CD4-positive, alpha-beta T cell (primary cell): ENCODE measurements at places on chromosomes 13 and 19. TPM values are rescaled to one million over a fixed set of nuclear protein-coding genes. Genes with fewer than 3 reads are reported as not detected.

GRCh38 chr13:110506396-110506795, 55.1 kb downstream of the RAB20 start:
- no peak for DNase-seq
- H3K36me3 ChIP-seq, result no peaks in the 10 kb centered on the region
- H3K27ac ChIP-seq, result no peak overlapping the region

DNA sequence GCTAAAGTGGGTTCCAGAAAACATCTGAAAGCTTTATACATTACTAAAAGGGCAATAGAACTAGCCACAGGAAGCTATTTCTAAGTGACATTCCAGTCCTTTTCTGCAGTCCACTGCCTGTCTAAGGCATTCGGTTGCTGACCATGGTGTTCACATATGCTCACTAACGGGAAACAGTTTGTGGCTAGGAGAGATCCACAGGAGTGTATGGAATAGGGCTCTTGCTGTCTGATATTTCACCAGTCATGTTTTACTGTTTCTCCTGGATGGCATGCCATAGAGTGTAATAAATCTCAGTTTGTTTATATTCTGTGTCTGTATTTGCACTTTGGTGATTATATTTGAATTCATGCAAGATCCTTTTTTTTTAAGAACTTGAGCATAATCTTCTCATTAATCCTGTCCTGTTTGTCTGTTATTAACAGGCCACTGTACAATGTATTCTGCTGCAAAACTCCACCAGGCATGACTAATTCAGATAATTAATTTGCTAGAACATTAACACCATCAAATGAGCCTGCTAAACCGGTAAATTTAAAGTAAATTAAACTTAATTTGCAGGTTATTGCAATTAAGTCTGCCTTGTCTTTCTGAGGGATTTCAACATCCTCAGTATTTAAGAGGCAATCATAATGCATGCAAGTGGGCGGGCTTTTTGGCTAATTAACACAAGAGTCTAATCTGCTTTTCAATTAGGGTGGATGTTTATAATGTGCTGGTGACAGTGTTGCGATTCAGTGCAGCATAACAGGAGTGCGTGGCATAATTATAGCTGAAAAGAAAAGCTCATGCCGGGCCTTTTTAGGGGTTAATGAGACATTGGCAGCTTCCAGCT, 201.3 kb downstream of the POU4F1 start:
- H3K36me3 ChIP-seq, result no peaks in the 10 kb centered on the region
- H3K4me1 ChIP-seq, result no peaks in the 10 kb centered on the region

DNA sequence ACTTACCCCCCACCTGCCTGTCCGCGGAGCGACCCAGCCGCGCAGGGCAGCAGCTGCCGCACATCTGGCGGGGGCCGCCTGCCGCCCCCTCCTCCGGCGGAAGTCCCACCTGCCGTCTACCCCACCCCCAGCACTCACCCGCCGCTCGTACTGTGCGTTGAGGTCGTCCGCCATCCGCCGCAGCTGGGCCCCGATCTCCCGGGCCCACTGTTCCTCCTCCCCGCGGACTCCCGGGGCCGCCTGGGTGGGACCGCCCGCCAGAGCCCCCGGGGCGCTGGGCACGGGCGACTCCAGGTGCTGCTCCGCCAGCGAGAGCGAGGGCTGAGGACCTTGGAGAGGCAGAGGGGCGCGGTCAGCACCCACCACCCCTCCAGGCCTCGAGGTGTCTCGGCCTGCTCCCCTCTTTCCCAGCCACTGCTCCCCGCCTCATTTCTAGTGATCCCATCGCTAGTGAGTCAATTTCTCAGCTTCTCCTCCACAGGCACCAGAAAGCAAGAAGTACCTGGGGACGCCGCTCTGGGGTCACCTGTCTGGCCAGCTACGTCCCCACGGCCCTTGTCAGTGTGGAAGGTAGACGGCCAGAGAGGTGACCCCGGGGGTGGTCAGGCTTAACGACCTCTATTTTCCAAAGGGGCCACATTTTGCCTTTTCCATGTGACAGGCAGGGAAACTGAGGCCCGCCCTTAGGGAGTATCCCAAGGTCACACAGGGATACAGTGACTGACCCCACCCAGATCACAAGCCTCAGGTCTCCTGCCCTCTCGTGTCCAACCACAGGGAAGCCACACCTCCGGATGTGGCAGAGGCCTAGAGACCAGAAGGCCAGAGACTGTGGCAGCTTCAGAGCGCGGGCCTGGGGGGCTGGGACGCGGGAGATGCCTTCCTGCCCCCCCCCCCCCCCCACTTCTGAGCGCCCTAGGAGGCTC, 4.3 kb downstream of the BBC3 start:
- peak overlapping the region; percentile 88 for H3K27ac ChIP-seq
- no peak for DNase-seq
- H3K4me1 ChIP-seq, result peaks cover 53% of the 10 kb centered on the region

- H3K4me1 ChIP-seq, result no peaks in the 10 kb centered on the region
- H3K36me3 ChIP-seq, result no peaks in the 10 kb centered on the region
- no peak for DNase-seq
- no peak overlapping the region for H3K4me3 ChIP-seq
- no peak overlapping the region for H3K27ac ChIP-seq
These were observed 19.4 kb downstream of the BRCA2 start for GRCh38 chr13:32334671-32335070.

DNA sequence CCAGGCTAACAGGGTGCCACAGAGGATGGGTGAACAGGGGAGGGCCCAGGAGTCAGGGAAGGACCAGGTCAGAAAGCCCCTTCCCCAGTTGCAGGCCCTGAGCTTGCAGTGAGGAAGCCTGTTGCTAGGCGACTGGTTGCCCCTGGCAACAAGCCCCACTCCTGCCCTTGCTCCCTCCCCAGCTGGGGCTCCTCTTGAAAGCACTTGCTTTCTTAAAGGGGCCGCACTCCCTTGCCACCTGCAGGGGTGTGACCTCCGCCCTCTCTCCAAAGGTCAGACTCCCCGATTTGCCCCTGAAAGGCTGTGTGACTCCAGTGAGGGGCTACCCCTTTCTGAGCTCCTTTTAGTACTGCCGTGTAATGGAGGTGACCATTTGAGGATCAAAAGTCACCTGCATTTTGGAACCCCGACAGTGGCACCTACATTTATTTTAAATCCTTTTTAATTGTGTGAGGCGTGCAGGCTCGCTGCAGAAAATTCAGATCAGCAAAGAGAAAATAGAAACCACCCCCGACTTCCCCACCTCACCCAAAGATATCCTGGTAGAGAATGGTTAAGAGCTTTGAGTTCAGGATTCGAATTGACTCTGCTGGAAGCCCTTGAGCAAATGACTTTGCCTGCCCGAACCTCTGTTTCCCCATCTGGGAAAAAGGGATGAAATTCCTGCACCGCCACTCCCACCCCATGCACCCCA, 4.8 kb downstream of the FCHO1 start:
- peaks cover 45% of the 10 kb centered on the region for H3K36me3 ChIP-seq
- H3K27ac ChIP-seq, result no peak overlapping the region
- H3K4me1 ChIP-seq, result peaks cover 51% of the 10 kb centered on the region
- no peak overlapping the region for H3K4me3 ChIP-seq
- no peaks in the 10 kb centered on the region for H3K27me3 ChIP-seq

GRCh38 chr13:99819967-99820366, 151.6 kb downstream of the ZIC5 start:
- no peaks in the 10 kb centered on the region for H3K27me3 ChIP-seq
- peaks cover 13% of the 10 kb centered on the region for H3K4me1 ChIP-seq
- no peak overlapping the region for H3K27ac ChIP-seq
- H3K36me3 ChIP-seq, result no peaks in the 10 kb centered on the region
- no peak overlapping the region for H3K4me3 ChIP-seq

DNA sequence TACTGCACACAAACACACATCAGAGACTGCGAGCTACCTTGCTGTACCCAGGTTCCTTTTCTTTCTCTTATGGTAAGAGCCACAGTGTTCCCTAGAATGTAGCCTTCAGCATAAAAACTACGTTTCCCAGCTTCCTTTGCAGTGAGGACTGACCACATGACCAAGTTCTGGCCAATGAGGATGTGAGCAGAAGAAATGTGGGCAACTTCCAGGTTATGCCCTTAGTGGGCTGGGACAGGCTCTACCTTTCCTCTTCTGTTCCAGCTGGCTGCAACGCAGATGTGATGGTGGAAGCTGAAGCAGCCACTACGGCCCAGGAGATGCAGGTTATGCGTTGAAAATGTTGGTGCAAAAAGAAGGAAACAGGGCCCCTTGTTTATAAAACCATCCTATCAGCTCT, 27.5 kb downstream of the VRK3 start:
- no peaks in the 10 kb centered on the region for H3K27me3 ChIP-seq
- no peak overlapping the region for H3K27ac ChIP-seq
- H3K4me1 ChIP-seq, result no peaks in the 10 kb centered on the region

DNA sequence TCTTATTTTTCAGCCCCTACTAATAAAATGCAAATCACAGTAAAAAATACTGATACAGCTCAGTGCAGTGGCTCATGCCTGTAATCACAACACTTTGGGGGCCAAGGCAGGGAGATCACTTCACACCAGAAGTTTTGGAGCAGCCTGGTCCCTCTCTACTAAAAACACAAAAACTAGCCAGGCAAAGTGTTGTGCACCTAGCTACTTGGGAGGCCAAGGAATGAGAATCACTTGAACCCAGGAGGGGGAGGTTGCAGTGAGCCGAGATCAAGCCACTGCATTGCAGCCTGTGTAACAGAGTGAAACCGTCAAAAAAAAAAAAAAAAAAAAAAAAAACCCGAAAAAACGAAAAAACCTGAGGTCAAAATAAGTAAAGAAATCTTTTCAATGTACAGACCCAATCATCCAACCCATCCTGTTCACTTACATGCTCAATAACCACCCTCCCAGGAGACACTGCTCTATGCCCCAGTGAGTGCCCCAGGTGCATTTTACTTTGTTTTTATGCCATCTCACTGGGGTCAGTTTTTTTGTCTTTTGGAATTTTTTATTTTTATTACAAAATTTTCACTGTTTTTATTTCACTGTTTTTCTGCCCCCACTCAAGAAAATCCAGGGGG, 107.0 kb downstream of the ZNF486 start:
- H3K36me3 ChIP-seq, result no peaks in the 10 kb centered on the region
- no peaks in the 10 kb centered on the region for H3K27me3 ChIP-seq
- no peak overlapping the region for H3K27ac ChIP-seq
- H3K4me3 ChIP-seq, result no peak overlapping the region
- no peaks in the 10 kb centered on the region for H3K4me1 ChIP-seq
- DNase-seq, result no peak

DNA sequence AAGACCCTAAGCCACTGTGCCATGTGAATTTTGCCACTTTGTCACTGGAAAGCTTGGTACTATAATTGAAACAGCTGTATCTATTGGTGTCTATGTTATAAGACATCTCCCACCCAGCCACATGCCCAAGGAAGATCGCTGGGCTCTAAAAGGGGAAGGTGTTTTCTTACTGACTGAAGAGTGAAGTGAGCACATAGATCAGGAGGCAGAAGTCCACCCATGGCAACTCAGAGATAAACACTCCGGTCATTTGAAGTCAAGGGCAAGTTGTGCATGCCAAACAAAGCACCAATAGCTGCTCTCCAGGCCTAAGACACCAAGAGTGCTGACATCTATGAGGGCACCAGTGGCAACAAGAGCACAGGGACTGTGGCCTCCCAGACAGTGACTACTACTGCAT, 153.8 kb downstream of the KCTD12 start:
- H3K27me3 ChIP-seq, result no peaks in the 10 kb centered on the region
- no peak for DNase-seq
- H3K4me3 ChIP-seq, result no peak overlapping the region
- H3K4me1 ChIP-seq, result no peaks in the 10 kb centered on the region
- no peaks in the 10 kb centered on the region for H3K36me3 ChIP-seq

DNA sequence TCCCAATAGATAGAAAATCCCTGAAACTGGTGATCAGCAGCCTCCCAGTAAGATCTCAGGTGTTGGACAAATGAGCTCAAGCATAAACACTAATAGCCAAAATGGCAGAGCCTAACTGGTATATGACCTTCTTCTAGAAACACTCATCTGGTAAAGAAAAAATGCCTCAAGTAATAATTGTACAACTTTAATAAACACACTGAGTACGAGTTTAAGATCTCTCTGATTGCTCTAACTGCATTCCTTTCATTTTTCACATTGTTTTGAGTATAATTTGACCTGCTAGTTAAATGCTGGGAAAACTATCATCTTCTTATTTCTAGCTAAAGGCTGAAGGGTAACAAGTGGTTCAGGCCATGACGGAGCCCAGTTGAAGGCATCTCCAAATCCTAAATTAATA, 2009.5 kb upstream of the PCDH20 start:
- H3K36me3 ChIP-seq, result no peaks in the 10 kb centered on the region
- no peak overlapping the region for H3K27ac ChIP-seq
- no peak overlapping the region for H3K4me3 ChIP-seq
- H3K27me3 ChIP-seq, result no peaks in the 10 kb centered on the region
- DNase-seq, result no peak

GRCh38 chr13:67643516-67644055, 413.4 kb upstream of the PCDH9 start:
- H3K27ac ChIP-seq, result no peak overlapping the region
- no peaks in the 10 kb centered on the region for H3K4me1 ChIP-seq
- no peaks in the 10 kb centered on the region for H3K36me3 ChIP-seq
- no peaks in the 10 kb centered on the region for H3K27me3 ChIP-seq

GRCh38 chr13:95921485-95921884, 131.7 kb downstream of the UGGT2 start:
- DNase-seq, result no peak
- no peak overlapping the region for H3K27ac ChIP-seq
- no peaks in the 10 kb centered on the region for H3K36me3 ChIP-seq
- H3K4me3 ChIP-seq, result no peak overlapping the region
- H3K4me1 ChIP-seq, result no peaks in the 10 kb centered on the region
- H3K27me3 ChIP-seq, result no peaks in the 10 kb centered on the region

DNA sequence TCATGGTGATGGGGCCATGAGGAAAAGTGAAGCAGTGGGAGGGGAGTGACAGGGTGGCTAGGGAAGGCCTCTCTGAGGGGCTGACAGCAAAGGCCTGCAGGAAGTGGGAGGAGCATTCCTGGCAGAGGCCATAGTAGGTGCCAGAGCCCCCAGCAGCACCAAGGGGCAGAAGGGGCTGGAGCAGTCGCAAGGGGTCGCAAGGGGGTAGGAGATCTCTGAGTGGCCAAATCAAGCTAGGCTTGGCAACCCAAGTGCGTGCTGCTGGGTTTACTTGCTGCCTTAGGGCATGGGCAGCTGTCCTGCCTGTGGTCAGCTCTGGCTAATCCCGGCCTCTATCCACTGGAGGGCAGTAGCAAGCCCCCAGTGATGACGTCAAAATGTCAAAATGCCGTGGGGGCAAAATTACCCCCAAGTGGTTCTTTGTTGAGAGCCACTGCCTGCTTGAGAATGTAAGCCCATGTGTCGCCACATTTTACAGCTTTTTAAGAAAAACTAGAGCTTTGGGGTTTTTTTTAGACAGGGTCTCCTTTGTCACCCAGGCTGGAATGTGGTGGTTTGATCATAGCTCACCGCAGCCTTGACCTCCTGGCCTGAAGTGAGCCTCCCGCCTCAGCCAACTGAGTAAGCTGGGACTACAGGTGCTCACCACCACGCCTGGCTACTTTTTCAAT, 11.8 kb downstream of the CCDC97 start:
- H3K27me3 ChIP-seq, result no peaks in the 10 kb centered on the region
- peaks cover 64% of the 10 kb centered on the region for H3K36me3 ChIP-seq
- DNase-seq, result no peak
- H3K4me3 ChIP-seq, result no peak overlapping the region
- H3K4me1 ChIP-seq, result peaks cover 49% of the 10 kb centered on the region

- H3K27me3 ChIP-seq, result no peaks in the 10 kb centered on the region
- H3K4me1 ChIP-seq, result no peaks in the 10 kb centered on the region
- H3K36me3 ChIP-seq, result peaks cover 11% of the 10 kb centered on the region
- H3K4me3 ChIP-seq, result no peak overlapping the region
- DNase-seq, result no peak
These were observed 41.3 kb downstream of the DPF1 start for GRCh38 chr19:38182536-38183210.

- H3K4me1 ChIP-seq, result peaks cover 10% of the 10 kb centered on the region
- no peak for DNase-seq
- H3K36me3 ChIP-seq, result no peaks in the 10 kb centered on the region
- no peaks in the 10 kb centered on the region for H3K27me3 ChIP-seq
- H3K4me3 ChIP-seq, result no peak overlapping the region
- H3K27ac ChIP-seq, result no peak overlapping the region
These were observed 316.0 kb downstream of the FOXO1 start for GRCh38 chr13:40350283-40350992.

Gene ZNF536
- not detected for total RNA-seq

Gene FCAR
- 0.96 TPM for total RNA-seq

Gene ZNF564
- total RNA-seq, result 17.3 TPM

Gene ADGRE2
- total RNA-seq, result 3.0 TPM
